NCI-H1694 treated with DMSO at 0.1 percent for 48 hours (cell line): ENCODE measurements at places on chromosomes 2 and 18.

GRCh38 chr2:34787341-34787740 is 1188.2 kb upstream of the FAM98A start:
- DNase-seq = no peak

GRCh38 chr2:72956936-72957335 is 39.6 kb downstream of the EMX1 start:
- DNase-seq = no peak

GRCh38 chr2:236517251-236518031 is 52.2 kb upstream of the ACKR3 start:
- no peak for DNase-seq

- no peak for DNase-seq
Observed at GRCh38 chr18:10409041-10409440, 45.4 kb upstream of the APCDD1 start.

- DNase-seq = no peak
Observed at GRCh38 chr18:33184175-33184574, 256.3 kb downstream of the CCDC178 start.

- DNase-seq = no peak
Observed at GRCh38 chr18:44693030-44693784, 12.5 kb downstream of the SETBP1 start.

GRCh38 chr2:32738939-32739338 is 111.1 kb downstream of the TTC27 start:
- DNase-seq = no peak

DNA sequence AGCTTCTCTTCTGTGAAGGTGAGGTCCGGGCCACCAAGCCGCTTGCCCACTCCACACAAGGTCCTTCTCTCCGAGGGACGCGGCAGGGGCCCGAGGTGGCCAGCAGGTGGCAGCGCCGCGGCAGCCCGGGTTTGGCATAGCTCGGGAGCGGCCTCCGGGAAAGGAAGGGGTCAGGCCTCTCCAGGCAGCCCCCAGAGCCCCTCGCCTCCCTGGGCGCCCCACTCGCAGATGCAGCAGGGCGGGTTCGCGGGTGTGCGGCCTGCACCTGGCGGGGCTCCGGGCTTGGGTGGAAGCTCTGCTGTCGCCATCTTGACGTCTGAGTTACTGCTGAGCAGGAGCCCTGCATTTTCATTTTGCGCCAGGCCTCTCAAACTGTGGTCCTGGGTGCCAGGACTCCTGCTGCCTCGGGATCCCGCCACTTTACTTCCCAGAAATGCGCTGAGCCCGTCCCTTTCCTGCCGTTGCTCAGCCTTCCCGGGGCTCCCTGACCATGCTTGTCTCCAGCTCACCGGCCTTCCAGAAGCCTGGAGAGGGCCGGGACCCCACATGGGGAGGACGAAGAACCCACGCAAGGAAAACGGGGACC is 18.6 kb upstream of the NCL start:
- DNase-seq = peak; percentile 17

DNA sequence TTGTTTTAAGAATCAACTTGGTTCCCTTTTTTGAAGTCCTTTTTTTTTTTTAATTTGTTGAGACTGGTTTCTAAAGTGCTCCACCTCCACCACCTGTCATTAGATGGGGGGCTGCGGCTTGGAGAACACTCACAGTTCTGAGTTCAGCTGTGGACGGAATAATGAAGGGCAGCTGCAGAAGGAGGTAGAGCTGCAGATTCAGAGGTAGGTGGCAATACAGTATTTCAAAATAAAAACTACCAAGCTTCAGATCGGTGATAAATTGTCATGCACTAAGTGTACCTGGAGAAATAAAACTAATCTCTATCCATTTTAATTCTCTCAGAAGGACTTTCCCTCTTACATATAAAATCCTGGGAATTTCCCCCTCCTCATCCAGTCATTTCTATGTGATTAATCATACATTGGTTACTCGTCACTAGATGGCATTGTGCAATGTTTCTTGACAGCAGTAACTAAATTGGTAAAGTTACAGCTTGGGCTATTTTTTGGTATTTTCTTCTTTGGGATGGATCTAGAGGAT is 81.1 kb upstream of the SLC39A10 start:
- no peak for DNase-seq

GRCh38 chr2:149389506-149390167 is 59.2 kb downstream of the LYPD6 start:
- no peak for DNase-seq

DNA sequence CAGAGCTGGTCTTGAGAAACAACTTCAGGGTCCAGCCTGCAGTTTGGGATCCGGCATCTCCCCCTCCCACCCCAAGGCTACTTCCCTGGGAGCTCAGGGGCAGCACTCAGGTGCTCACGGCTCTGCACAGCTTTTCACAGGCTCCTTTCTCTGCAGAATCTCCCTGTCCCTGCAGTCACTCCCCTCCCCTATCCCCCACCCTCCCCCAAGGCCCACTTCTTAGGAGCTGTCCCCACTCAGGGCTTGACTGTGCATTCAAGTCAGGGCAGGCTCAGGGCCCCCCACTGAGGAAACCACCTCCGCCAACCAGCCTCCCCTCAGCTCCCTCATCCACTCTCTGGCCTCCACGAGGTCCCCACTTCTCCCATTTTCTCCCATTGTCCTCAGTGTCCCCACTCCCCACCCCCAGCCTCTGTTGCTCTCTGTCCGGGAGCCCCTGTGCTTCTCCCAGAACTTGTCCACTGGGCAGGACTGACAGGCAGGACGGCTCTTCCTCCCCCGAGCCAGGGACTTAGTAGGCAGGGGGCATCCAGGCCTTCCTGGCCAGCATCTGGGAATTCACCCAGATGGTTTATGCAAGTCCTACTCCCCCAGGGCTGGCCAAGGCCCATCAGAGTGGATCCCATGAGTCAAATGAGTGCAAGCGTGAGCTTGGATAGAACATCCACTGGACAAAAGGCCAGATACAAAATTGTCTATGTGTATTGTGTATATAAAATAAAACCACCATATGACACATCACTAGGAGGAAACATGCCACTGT is 7.6 kb downstream of the NMUR1 start:
- no peak for DNase-seq

DNA sequence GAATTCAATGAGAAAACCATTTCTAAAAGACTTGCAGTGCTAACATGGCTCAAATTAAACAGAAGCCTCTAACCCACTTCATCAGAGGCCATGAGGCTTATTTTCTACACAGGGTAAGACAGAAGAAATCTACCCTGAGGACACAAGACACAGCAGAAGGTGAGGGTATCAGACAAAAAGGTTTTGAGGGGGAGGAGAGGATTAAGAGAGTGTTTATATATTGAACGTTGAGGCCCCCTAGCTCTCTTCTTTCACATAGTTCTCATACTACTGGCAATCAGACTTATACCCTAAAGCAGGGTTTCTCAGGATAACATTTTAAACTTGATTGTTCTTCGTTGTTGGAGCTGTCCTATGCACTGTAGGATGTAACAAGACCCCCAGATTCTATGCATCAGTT is 21.4 kb downstream of the ORC4 start:
- no peak for DNase-seq

DNA sequence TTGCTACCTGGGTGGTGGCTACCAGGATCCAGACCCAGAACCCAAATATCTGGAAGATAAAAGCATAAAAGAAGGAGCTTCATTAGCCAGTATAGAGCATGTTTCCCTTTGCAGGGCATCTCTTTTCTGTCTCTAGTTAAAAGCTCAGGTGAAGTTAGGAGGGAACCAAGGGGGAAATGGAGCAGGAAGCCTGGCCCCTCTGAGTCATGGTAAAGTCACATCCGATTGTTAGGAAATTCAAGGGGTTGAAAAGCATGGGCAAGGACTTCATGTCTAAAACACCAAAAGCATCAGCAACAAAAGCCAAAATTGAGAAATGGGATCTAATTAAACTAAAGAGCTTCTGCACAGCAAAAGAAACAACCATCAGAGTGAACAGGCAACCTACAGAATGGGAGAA is 126.9 kb downstream of the RPIA start:
- no peak for DNase-seq

DNA sequence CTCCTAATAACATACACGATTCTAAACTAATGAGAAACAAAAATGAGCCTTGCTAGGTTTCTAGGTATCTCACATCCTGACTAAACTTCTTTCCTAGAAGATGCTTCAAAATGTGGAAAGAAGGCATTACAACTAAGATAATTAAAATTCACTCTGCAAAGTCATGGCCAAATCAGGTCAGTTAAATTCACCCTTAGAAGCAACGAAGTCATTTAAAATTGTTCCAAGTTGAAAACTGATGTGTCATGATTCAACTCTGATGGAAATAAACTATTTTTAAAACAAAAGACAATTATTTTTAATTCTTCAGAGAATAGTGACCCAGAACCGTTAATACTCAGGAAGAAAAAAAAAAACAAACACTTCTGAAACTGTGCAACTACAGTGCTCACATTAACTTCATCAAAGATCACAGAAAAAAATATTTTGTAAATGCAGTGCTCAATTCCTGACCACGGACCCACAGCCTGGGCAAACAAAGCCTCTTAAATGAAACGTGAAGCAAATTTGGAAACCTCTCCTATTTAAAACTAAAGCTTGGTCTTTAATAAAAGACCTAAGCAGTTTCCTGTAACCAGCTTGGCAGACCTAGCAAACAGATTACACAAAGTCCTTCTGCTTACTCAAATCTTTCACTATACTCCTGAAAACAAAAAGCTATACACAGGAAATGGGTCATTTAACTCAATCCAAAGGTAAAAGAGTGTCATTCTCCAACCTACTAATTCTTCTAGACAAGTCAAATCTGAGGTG is 39.0 kb downstream of the CHN1 start:
- DNase-seq = no peak

DNA sequence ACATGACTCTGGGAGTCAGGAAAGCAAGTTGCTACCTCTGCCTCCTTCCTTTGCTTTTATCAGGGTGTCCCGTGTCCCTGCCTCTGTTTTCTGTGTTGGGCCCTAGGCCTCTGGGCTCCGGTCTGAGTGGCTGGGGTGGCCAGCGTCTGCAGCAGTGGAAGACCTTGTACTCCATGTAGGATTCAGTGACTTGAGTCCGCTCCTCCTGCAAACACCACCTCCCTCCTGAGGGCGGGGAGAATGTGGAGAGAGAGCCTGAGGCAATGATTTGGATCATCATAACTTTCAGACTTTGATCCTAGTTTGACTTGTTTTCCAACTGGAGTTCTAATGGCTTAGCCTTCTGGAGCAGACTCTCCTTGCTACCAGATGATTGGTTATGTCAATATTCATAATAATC is 30.8 kb downstream of the ATP6V1C2 start:
- no peak for DNase-seq

- no peak for DNase-seq
Observed at GRCh38 chr18:3453540-3454364, 3.8 kb downstream of the TGIF1 start.

DNA sequence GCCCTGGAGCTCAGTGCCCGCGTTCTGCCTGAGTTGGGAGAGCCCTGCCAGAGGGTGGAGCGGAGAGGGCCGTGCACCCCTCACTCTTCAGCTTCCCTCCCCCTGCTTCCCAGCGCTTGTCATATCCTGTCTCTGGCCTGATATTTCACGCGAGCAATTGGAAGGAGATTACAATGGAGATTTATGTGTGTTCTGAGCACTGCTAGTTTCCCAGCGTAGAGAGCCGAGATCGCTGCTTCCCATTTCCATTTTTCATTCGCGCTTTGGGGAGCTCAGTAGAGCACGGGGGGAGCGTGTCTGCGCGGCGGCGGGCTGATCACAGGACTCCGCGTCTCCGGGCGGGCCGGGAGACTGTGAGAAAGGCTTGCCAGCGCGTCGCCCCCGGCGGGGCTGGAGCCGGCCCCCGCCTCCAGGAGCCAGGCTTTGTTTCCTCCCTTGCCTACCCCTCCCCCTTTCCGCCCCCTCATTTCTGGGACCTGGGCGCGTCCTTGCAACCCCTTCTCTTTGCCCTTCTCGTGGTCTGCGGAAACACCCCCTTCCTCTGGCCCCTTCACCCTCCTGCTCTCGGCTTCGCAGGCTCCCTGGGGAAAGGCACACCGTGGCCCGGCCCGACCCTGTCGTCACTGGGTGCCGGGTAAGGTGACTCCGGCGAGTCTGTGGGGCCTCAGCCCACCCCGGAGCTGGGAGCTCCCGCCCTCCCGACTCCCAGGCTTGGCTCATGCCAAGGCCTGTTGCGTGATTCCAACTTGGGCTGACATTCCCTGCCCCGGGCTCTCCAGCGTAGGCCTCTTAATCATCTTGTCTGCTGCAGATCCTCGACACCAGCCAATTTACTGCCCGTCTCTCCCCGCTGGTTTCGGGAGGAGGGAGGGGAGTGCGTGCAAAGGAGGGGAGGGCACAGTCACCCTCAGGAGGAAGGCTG is 5.8 kb downstream of the DLX2 start:
- DNase-seq = peak; percentile 68

DNA sequence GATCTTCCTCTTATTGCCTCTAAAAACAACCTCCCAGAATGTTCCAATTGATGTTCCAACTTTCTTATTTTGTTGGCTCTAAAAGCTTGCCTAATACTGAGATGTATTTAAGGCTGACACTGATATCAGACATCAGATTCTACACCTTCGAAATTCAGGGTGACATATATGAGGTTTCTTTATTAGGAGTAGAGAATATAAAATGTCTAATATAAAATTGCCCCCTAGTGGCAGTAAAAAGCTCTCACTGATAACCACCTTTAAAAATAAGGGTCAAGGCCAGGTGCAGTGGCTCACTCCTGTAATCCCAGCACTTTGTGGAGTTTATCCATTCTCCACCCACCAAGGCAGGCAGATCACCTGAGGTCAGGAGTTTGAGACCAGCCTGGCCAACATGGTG is 789.7 kb upstream of the SLC39A10 start:
- DNase-seq = peak; percentile 26

- DNase-seq = no peak
Observed at GRCh38 chr18:44922968-44923367, 242.3 kb downstream of the SETBP1 start.

- DNase-seq = no peak
Observed at GRCh38 chr2:74450570-74451190, 4.2 kb upstream of the INO80B start.

GRCh38 chr2:221822416-221822815 is 250.3 kb upstream of the EPHA4 start:
- DNase-seq = no peak

- DNase-seq = no peak
Observed at GRCh38 chr2:18432999-18433398, 127.5 kb downstream of the RDH14 start.
